Stimulated activated CD8-positive, alpha-beta memory T cell treated with anti-CD3 and anti-CD28 coated beads, Interleukin-7, amount 100 ng/mL, for 24 hours (primary cell): ENCODE measurements at places on chromosomes 13 and 19.
A peak's percentile ranks its signal among the peaks of the same experiment; 100 is the strongest.

- no peak for DNase-seq
Observed at GRCh38 chr13:87042946-87043345, 628.2 kb upstream of the SLITRK5 start.

- DNase-seq: no peak
Observed at GRCh38 chr19:51271067-51271466, 20.2 kb downstream of the SIGLECL1 start.

- DNase-seq: peak; percentile 37
Observed at GRCh38 chr13:27826379-27827353, 34.4 kb downstream of the GSX1 start.

GRCh38 chr13:28531845-28532387 is 37.0 kb upstream of the FLT1 start:
- DNase-seq: no peak

- DNase-seq: peak; percentile 68
Observed at GRCh38 chr19:42132030-42132628, at the start of gene POU2F2. TSS of gene POU2F2 (minus strand) at chr19:42132446. CDS start at chr19:42132411, 35 bp downstream.

GRCh38 chr13:74103970-74104555 is 30.1 kb downstream of the KLF12 start:
- no peak for DNase-seq

DNA sequence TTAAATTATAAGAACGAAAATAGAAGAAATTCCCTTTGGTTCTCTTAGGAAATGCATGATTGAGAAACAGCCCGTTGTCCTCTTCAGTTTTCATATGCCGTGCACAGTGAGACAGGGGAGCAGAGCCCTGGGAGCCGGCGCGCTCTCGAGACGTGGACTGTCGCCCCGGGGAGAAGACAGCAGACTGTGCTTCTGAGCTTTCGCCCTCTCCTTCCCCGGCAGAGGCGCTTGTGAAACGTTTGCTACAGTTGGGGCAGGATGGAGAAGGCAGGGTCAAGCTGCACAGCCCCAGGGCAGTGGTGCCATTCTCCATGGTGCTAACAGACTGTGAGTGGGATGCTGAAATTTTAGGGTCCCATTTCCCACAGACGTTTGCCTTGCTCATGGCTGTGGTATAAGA is 192.2 kb upstream of the KL start:
- no peak for DNase-seq
